ENCODE measurements at places on chromosomes 4 and X. TPM values are rescaled to one million over a fixed set of nuclear protein-coding genes. Genes with fewer than 3 reads are reported as not detected.

TIGD4 gene
- 0.16 TPM for total RNA-seq

MSANTD1 gene
- 0.36 TPM for total RNA-seq

RAB40A gene
- total RNA-seq: 0.16 TPM

PAK3 gene
- total RNA-seq: 0.32 TPM

GPR78 gene
- not detected for total RNA-seq

All from cardiac atrium fibroblast (primary cell).